ENCODE measurements at places on chromosomes 6 and 20.

- no peak for DNase-seq
These were observed 36.9 kb downstream of the RIN2 start for GRCh38 chr20:19794941-19795340.

DNA sequence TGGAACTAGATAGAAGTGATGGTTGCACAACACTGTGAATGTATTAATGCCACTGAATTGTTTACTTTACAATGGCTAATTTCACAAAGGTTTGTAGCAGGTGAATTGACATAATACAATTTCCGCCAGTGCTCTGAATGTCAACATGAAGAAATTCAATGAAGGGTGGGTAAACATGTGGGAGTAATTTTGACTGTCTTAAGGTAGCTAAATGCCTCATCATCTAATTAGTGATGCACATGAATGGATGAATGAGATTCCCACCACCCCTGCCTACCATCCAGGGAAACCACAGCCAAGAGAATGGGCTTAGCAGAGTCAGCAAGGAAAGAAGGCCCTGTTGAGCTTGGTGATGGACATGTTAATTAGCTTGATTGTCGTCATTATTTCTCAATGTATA, 275.3 kb downstream of the ALDH8A1 start:
- DNase-seq, result no peak

GRCh38 chr20:46712056-46712636, 2.7 kb downstream of the SLC2A10 start:
- no peak for DNase-seq

- no peak for DNase-seq
These were observed 113.6 kb downstream of the TNFRSF21 start for GRCh38 chr6:47196113-47196512.

DNA sequence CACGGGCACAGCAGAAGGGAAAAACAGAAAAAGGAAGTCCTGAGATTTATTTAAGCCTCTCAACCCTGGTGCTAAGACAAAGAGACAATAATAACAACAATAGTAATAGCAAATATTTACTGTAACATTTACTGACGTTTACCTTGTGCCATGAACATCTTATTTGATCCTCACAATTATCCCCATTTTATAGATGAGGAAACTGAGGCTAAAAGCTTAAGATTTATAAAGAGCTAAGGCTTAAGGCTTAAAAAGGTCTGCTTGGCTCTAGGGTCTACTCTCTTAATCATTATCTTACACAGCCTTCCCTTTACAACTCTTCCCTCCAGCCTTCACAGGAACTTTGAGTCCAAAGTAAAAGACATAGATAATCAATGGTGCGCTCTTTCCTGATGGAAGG, 3.3 kb downstream of the WFDC3 start:
- no peak for DNase-seq

DNA sequence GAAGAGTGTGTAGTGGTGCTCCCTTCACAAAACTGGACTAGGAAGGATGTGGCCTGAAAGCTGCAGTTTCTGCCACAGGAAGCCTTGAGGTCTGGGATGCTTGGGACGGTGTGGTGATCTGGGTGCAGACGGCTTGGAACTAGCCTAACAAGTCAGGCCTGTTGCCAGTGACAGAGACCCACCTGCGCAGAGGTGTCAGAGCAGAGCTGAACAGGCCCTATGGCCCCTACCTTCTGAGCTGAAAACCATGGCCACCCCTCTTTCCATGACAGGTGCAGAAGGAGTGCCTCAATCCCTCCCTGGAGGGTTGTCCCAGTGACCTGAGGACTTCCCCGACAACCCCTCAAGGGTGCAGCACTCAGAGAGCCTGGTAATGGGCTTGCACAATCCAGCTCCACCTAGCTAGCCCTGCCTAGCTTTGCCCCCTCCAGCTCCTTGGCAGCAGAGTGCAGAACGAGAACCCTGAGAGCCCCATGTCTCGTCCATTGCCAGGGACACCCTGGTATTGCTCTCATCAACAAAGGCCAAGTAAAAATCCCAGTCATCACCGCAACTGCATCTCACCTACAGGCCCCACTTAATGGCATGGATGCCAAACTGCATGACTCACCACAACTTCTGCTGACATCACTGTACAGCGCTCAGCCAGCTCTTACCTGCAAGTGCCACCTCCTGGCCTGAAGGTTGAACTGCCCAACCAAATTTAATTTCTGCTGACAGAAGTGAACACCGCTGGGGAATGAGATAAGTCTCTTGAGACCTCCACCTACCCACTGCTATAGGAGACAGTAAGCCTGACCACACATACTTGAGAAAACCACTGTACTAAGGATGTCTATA, 563.1 kb downstream of the TFAP2A start:
- DNase-seq, result no peak

DNA sequence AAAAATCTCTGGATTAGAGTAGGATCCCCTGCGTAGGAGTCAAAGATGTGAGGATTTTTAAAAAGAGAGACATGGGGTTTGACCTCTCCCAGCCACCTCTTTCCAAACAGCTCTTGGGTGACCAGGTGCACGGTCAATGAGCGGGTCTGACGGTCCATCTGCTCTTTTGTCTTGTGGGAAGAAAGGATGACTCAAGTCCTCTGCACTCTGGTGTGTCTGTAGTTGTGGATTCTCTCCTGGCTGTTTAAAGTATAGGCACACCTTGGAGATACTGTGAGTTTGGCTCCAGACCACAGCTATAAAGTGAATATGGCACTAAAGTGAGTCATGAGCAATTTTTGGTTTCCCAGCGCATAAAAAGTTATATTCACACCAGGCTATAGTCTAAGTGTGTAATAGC, 209.8 kb downstream of the BMP7 start:
- DNase-seq, result no peak

DNA sequence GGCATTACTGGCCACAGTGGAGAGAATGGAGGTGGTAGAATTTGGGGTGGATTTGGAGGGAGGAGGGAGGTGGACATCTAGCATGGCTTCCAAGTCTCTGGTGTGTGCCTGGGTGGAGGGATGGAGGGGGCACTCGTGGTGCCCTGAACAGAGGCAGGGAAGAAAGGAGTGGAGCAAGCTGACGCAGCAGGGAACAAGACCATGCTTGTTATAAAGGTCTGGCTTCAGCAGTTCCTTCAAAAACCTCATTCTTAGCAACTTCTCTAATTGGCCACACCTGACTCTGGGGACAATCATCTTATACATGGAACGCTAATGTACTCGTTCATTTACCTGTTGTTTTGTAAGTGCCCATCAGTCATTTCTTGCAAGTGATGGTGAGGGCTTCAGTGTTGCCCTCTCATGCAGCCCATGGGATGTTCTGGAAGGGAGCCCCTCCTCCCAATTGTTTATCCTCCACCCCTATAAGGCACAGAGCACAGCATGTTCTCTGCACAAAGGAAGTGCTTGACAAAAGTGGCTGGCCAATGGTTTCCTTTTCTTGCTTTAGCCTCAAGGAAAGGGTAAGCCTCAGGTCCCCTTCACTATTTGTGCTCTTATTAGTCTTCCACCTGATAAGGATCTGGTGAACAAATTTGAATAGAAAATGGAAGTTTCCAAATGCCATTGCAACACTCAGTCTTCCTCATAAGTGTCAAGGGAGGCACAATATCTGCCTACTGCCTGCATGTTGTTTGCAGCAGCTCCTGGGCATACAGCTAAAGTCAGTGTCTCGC, 39.3 kb downstream of the GFOD1 start:
- DNase-seq, result no peak

DNA sequence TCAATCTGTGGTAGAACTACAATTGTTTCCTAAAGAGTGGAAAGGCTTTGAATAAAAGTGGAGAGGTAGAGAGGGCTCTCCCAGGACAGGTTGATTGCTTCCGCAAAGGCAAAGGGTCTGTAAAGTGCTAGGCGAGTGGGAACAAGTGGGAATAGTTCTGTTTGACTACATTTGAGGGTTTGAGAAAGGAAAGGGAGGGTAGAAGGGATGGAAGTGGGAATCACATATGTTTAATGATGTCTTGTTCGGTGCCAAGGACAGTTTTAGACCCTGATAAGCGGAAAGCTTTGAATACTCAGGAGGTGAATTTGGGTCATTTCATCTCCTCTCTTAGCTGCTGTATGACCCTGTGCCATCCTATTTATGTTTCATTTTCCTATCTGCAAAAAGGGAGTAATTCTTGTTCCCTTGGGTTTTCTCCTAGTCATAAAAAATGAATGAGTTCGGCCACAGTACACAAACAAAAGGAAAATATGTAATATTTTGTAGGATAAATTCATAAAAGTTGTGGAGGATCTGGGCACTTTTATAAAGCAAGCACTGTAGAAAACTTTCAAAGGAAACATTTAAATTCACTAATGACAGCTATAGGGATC, 1.7 kb upstream of the PIM1 start:
- DNase-seq, result no peak

DNA sequence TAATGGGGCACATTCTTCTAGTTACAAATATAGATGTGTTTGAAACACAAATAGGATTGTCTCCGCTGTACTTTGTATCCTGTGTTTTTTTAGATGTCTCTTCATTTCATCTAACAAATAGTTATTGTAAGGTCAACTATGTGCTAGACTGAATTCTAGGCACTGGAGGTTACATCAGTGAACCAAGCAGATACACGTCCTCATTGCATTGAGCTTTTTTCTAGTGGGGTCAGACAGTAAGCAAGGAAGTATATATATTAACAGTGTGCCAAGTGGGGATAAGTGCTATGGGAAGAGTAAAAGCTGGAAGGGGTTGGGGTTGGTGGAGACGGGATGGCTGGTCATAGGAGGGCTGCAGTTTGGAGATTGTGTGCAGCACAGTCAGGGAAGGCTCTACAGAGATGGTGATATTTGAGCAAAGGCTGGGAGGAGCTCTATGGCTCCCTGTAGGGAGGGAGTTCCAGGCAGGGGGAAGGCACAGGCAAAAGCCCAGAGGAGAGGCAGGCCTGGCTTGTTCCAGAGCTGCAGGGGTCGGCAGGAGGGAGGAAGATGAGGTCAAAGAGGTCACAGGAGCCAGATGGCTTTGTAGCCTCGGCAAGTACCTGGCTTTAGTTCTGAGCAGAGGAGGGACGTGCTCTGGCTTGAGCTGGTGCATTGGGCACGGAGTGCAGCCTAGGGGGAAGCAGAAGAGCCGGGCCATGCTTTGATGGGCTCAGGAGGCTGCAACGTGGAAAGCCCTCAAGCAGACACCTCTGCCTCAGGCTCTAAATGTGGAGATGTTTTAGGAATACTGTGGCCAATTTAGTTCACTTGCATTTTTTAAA, 152.3 kb downstream of the ZDHHC14 start:
- no peak for DNase-seq

- DNase-seq, result no peak
These were observed 13.9 kb upstream of the CD93 start for GRCh38 chr20:23099791-23100719.

DNA sequence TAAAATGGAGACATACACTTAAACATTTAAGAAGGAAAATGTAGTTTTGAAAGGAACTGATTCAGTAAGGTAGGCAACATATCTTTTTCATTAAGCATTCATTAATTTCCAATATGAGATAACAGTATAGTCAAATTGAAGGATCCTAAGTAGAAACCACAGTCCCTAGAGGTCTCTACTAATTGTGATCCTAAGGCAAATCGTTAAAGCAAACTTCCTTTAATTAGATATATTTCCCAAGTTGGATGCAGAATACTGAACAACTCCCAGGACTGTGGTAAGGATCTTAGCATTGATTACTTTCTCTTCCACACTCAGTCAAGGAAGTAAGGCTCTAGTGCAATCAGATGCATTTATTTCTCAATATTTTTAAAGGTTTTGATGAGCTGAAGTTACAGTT, 604.1 kb upstream of the GJE1 start:
- no peak for DNase-seq
